ENCODE measurements at places on chromosomes 13 and 19.

- no peak for DNase-seq
These were observed 14.3 kb upstream of the ZNF426 start for GRCh38 chr19:9552536-9553274.

GRCh38 chr13:67101730-67102467, 128.2 kb downstream of the PCDH9 start:
- DNase-seq = no peak

GRCh38 chr13:39825886-39826285, 170.4 kb downstream of the COG6 start:
- no peak for DNase-seq

DNA sequence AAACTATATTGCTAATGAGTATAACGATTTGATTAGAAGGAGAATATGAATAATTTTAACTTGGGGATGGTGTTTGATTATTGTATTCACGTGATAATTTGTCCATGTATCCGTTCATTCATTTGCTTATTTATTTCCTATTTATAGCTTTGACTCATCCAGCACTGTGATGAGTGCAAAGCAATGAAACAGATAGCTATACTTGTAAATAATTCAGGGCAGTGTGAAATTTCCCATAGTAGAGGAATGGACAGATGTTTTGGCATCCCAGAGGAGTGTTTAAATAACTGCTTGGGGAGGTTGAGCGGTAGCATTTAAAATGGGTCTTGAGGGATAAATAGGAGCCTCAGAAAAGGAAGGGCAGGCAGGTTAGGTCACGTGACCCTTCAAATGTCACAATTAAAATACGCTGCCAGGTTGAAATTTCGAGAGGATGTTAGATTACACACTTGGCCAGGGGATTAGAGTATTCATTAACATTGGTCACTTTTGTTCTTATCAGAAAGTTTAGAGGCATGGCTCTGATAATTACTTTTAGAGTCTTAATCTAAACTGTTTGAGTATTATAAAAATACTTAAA, 14.7 kb downstream of the FGF9 start:
- DNase-seq = no peak

DNA sequence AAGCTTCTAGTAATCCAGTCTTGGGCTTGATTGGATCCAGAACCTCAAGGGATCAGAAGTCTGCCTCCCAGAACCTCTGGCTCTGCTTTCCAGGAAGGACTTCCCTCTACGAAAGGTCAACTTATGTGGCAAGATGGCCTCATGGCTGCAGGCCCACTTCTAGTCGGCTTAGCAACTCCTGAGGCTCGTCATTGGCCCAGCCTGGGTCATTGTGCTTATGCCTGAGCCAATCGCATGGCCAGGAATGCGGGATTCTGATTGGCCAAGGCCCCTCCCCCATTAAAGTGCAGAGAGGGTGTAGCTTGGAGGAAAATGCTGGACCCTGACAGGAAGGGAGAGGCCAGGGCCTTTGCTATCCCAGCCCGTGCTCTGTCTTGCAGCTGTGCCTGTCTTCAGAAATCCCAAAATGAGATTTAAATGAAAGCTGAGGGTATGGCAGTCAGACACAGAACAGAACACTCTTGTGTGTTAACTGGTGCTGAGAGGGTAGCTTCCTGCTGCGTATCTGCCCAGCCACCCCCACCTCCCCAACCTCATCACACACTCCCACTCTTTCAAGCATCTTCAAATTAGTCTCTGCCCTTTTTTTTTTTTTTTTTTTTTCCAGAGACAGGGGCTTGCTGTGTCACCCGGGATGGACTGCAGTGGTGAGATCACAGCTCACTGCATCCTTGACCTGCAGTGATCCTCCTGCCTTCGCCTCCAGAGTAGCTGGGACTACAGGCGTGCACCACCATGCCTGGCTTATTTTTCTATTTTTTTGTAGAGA, 5.5 kb upstream of the CCNE1 start:
- DNase-seq = no peak

DNA sequence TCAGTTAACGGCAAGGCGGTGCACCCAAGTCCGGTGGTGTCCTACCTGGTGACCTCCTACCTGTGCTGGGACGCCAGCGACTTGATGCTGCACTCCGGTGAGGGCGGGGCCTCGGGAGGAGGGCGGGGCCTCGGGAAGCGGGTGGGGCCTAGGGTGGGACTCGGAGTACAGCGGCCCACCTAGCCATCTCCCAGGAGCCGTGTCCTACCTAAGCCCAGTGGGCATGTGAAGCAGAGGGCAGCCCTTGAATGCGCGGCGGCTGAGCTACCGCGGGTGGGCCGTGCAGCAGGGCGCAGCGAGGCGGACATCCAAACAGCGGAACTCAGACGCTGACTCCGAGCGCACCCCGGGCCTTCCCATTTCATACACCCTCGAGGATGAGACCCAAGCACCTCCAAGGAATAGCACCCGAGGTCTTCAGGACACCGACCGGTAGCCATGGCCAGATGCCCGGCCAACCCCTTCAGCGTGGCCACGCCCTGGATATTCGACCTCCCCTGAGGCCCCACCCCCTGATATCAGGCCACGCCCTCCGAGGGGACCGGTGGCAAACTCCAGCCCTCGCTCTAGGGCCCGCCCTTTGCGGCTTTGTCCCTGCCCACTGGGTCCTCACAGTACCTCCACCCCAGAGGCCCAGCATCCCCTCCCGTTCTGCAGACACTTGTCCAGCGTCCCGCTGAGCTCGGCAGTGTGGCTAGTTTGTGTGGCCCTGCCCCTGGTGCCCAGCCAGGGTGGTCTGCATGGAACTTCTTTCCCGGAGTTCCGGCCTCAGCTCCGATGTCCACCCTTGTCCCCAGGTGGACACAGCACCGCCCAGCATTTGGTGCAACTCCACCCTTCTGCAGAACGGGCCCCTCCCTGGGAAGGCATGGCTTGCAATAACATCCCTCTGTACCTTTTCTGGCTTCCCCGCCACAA, 5.4 kb downstream of the KLK1 start:
- DNase-seq = peak; percentile 23

- no peak for DNase-seq
These were observed 369.5 kb downstream of the KCNRG start for GRCh38 chr13:50384724-50385123.

GRCh38 chr19:10971107-10971726, 10.4 kb downstream of the SMARCA4 start:
- DNase-seq = no peak

- DNase-seq = no peak
These were observed 195.7 kb upstream of the IPO5 start for GRCh38 chr13:97757807-97758206.

DNA sequence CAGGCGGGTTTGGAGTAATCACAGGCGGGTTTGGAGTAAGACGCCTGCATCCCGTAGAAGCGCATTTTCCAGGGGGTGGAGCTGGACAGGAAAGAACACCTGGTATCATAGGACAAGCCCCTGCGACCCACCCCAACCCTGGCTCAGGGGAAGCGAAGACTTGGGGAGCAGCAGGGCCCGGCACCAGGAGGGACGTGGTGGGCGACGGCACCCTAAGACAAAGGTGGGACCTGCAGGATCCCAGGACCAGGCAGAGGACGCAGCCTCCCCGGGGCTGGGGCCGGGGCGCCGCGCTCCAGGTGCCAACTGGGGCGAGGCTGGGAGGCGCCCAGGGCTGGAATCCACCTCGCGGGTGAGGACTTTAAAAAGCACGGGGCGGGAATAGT, 520 bp downstream of the ZNF600 start:
- DNase-seq = no peak

DNA sequence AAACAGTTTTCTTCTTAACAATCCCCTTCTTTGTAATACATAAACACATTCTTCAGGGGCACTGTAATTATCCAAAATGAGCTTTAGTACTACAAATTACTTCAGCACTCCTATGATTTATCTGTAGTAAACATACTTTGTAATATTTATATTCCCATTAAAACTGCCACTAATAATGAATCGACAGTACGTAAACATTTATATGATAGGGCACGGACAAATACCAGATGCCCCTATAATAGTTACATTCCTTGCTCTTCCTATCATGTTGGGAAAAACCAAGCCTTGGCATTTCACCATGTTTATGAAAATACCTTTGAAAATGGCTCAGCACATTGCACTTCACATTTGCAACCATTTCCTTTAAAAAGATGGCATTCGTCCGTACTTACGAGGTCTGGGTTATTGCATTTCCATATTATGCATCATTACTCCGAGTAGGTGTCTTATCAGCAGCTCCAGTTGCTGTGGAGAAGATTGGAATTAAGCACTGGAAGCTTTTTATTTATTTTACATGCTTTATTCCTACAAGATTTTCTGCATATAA, 1043.4 kb downstream of the DIAPH3 start:
- DNase-seq = no peak

DNA sequence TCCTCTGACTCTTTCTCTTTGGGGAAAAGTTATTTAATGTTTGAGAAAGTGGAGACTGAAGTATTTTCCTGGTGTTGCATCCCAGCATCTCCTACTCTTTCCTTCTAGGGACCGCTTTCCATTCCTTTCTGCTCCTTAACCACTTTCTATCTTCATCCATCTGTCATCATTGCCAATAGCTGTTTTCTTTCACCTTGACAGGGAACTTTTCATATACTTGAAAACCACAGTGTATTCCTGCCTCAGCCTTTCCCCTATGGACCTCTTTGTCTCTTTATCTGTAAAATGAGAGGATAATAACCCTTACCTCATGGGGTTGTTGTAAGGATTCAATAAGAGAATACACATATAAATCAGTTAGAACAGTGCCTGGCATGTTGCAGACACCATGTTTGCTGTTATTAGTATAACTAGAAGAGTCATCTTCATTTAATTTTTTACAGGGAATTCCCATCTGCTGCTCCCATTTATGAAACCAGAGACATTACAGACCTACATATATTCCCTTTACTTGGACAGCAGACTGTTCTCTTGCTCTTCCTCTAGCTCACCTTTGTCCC, 31.8 kb downstream of the LCP1 start:
- no peak for DNase-seq

- no peak for DNase-seq
These were observed 809 bp downstream of the TDRD12 start for GRCh38 chr19:32720216-32720935.

DNA sequence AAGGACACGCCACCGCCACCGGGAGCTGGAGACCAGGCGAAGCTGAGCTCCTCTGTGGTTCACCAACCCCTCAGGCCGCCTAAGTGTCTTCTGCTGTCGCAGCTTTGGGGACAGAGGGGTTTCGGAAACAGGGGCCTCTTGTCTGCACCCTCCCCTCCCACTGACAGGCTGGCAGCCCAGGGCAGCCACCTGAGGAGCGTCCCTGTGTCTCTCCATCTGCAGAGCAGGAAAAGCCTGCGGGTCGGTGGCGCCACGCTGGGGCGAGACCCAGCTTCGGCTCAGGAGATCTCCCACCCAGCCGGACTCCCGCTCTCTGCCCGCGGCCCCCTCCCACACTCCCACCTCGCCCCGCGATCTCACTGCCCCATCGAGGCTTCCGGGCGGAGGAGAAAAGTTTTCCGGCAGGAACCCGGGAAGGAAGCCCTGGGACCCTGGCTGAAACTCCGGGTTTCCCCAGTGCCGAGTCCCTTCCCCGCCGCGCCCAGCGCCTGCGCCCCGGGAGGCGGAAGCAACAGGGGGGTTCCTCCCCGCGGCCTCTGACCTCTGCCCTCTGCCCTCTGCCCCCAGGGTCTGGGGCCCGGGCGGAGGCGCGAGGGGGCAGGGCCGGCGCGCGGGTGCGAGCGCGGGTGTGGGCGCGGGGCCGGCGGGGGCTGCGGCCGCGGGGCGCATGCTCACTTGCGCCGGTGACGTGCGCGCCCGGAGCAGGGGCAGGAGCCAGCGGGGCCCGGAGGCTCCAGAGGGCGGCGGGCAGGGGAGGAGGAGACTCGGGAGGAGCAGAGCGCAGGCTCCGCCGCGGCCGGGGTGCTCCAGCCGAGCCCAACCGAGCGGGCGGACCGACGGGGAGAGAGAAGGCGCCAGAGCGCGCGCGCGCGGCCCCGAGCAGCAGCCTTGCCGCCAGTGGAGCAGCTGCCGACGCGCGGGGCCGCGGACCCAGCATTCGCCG, at the start of gene ATP11A:
TSS of gene ATP11A (plus strand) at position 736 of the 943 bp plus-strand sequence. CDS start 379 bp downstream, outside the sequence.
- peak; percentile 77 for DNase-seq

- DNase-seq = no peak
These were observed 118.7 kb upstream of the PEG3 start for GRCh38 chr19:56959205-56959604.

GRCh38 chr13:48979892-48980291, 4.2 kb downstream of the FNDC3A start:
- no peak for DNase-seq

DNA sequence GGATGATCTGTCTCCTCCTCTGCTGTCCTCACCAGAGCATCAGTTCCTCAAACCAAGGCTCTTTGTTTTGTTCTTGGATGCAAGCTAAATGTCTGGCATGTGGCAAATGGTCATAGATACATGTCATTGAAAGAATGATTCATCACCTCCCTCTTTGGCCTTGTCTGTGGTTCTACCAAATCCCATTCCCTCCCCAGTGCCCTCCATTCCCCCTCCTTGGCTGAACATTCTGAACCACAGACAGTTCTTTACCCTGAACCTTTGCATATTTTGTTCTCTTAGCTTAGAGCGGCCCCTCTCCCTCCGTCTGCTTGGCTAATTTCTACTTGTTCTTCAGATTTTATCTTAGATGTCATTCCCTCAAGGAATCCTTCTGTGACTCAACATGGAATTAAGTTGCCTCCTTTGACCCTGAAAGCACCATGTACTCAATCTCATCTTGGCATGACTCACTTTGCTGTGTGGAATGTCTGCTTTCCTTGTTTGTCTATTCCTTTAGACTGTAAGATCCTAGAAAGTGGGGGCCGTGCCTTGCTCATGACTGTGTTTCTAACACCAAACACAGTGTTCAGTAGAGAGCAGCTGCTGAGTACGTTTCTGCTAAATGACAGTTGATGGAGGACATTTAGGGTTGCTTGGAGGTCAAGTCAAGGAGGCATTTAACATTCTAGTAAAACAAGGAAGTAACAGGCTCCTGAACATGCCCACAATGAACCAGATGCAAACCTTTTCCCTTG, 8.1 kb downstream of the ALOX5AP start:
- no peak for DNase-seq

DNA sequence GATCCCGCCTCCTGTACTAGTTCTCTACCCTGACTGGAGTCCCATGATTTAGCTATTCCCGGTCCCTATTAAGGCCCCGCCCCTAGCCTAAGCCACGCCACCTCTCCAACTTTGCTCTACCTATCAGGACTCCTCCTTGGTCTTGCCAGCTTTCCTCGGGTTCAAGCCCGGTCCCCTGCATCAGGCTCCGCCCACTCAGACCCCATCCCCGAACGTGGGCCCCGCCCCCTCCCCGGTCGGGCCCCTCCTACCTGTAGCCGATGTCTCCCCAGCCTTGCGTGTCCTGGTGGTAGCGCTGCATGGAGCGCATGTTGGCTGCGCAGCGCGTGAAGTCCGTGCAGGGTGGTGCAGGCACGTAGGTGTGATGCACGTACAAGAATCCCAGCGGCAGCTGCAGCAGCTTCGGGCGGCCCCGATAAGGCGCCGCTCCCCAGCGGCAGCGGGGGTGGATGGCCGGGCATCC, 7.3 kb upstream of the RASAL3 start:
- no peak for DNase-seq

GRCh38 chr13:45196096-45196495, 4.7 kb downstream of the KCTD4 start:
- no peak for DNase-seq

- no peak for DNase-seq
These were observed 1.6 kb downstream of the LYL1 start for GRCh38 chr19:13100841-13101589.

Data from activated CD4-positive, alpha-beta T cell treated with anti-CD3 and anti-CD28 coated beads, Interleukin-2, amount 50 U/mL, for 1 hour (primary cell).